ENCODE measurements at places on chromosomes 7 and 10. TPM values are rescaled to one million over a fixed set of nuclear protein-coding genes. Genes with fewer than 3 reads are reported as not detected.

The OR2A12 gene
- total RNA-seq: not detected

The GBX1 gene
- not detected for total RNA-seq

The LMBR1 gene
- total RNA-seq: 79.3 TPM

The ZNF727 gene
- 7.3 TPM for total RNA-seq

- no peak for DNase-seq
These were observed 664.0 kb downstream of the XPNPEP1 start for GRCh38 chr10:109259293-109259692.

- no peak for DNase-seq
These were observed 511.3 kb downstream of the ARL4A start for GRCh38 chr7:13198727-13199126.

DNA sequence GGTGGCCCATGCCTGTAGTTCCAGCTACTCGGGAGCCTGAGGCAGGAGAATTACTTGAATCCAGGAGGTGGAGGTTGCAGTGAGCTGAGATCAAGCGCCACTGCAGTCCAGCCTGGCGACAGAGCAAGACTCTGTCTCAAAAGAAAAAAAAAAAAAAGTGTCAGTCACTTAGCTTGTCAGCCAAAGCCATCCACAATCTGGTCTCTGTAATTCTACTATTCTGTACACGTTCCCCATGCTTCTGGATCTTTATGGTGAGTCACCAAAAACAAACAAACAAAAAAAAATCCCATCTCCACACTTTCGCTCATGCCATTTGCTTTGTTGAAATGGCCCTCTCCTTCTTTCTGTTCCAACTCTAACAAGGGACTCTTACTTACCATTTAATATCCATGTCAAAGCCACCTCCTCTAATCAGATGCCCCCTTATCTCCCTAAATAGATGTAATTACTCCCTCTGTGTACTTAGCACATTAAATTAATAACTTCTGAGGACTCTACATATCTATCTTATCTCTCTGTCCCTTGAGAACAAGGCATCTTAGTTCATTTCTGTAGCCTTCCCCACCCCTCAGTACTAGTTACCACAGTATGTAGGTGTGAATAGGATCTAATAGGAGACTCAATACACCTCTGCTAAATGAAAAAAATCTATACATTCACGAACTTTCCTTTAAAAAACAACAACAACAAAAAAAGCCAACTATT lies 128.4 kb downstream of the ELMO1 start:
- DNase-seq: no peak
